Activated T-helper 17 cell treated with anti-CD3 and anti-CD28 coated beads, Interleukin-2, amount 50 U/mL, for 72 hours (primary cell): ENCODE measurements at places on chromosomes 6 and 20. TPM values are rescaled to one million over a fixed set of nuclear protein-coding genes. Genes with fewer than 3 reads are reported as not detected.

ANKRD66 gene
- not detected for total RNA-seq

- ATAC-seq: peak; percentile 18
These were observed 6.4 kb downstream of the FGD2 start for GRCh38 chr6:37011656-37012378.

NECAB3 gene
- 26.5 TPM for total RNA-seq

FERMT1 gene
- 0.48 TPM for total RNA-seq

DNA sequence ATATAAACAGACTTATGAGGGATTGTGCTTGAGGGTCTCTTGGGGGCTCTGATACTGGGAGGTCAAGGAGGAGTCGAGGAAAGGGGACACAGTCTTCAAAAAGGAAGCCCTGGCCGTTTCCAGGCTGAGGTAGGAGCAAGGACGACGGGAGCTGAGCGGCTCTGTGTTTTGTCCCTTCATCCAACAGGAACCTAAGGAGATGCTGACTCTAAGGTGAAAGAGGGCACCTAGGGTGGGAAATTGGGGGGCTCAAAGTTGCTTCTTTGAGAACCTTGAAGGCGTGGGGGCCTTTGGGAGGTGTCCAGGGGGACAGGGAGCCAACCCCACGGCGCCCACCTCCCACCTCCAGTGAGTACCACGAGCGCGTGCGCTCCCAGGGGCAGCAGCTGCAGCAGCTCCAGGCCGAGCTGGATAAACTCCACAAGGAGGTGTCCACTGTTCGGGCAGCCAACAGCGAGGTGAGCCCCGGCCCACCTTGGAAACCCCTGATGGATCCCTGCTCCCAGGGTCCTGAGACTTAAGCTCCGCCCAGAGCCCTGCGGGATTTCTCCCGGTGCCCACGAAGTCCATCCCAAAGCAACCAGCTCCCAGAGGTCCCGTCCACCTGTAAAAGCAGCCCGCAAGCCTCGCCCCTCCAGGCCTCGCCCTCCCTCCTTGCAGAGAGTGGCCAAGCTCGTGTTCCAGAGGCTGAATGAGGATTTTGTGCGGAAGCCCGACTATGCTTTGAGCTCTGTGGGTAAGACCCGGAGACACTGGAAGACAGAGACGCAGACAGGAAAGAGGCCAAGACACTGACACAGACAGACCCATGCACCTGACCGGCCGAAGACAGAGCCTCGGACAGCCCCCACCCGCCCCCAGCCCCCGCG is 2.9 kb downstream of the SPAG4 start:
- ATAC-seq: no peak

DNA sequence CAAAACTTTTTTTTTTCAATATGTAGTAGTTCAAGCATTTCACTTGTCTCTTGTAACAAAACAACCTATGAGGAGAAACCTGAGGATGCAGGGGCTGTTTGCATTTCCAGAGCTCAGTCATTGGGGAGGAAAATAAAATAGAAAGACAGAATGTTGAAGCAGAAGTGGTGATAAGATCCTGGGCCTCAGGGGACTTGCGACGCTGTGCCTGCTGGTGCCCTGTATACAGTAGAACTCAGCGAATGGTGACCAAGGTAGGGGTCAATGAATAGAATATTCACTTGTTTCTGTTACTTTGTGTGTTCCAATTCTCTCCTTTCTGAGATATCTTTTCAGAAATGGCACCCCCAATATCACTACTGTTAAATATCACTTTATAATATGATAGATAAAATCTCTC is 271.6 kb downstream of the FARS2 start:
- no peak for ATAC-seq

DUSP15 gene
- total RNA-seq: not detected

DNA sequence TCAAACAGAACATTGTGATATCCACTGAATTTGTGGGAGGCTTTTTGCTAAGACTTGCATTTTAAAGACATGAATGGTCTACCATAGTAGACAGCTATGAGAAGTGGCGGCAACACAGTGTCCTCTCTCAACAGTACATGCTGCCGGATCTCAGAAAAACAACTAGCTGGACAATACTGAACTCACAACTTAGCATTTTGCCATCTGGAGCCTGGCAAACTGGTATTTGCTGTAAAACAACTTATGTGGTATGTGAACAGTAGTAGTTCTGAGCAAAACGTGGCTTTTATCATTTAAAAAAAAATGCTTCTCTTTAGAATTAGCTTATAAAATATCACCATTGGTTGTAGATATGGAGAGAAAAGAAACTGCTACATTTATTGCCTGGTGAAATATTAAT is 3.3 kb upstream of the PXDC1 start:
- ATAC-seq: no peak

DNA sequence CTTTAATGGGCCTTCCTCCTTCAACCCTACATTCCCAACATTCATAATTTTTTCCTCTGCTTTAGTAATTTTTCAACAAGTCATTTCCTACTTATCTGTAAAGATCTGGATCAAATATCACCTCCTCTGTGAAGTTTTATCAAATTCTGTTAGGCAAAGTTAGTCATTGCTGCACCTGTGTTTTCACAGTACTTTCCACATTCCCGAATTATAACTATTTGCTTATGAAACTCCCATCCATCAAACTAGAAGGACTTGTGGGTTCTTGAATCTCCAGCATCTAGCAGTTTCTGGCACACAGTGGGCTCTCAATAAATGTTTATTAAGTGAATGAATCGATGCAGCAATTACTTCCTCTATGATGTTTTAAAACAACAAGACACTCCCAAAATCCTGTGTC is 257.6 kb downstream of the HDGFL1 start:
- ATAC-seq: no peak

DNA sequence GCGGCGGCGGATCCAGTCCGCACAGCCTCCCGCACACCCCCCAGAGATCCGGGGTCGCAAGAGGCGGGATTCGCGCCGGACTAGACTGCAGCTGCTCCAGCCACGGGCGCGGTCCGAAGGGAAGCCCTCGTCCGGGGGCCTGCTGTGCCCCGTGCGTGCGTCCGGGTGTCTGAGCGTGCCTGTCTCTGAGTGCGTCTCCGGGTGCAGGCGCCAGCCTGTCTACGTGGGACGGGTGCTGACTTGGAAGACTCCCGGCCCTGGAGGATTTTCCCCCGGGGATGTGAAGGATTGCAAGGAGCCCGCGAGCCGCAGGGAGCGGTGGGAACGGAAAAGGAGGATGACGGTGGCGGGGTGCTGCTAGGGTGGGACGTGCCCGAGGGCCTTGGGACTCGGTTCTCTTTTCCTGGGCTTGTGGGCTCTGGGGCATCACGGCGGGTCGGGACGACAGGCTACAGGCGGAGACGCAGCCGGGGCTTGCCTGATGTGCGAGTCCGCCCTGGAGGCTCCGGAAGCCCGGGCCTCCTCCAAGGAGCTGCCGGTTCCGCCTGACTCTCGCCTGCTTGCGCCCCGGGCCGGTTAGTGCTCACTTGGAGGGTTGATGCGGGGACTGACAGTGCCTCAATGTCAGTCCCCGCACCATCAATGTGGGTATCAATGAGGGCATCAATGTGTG is 5.7 kb downstream of the MAFB start:
- no peak for ATAC-seq

- no peak for ATAC-seq
These were observed 347.6 kb upstream of the MMS22L start for GRCh38 chr6:97630604-97631003.

GRCh38 chr6:151324488-151324825 is 66.9 kb downstream of the ZBTB2 start:
- ATAC-seq: no peak

SESN1 gene
- total RNA-seq: 23.0 TPM

GRCh38 chr20:32523613-32524213 is 61.4 kb downstream of the NOL4L start:
- ATAC-seq: no peak

MOG gene
- total RNA-seq: not detected

GRCh38 chr20:32626859-32627636 is 41.9 kb upstream of the NOL4L start:
- ATAC-seq: no peak

DNA sequence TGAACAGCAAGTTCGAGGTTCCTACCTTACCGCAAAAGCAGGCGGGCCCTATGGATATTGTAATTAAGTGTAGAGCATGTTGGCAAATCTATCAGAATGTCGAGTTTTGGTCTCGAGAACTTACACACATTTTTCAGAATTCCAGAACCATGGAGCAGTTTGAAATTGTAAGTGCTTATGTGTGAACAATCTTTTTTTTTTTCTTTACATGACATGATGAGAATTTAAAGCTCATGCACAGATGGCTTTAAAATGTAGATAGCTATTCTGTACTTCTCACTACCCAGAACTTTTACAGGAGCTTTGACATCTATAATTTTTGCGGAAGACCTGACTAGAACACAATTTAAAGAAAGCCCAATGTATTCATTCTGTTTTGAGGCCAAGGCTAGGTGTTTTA is 117.8 kb upstream of the RSPO3 start:
- no peak for ATAC-seq

ESR1 gene
- total RNA-seq: 0.50 TPM

IL17A gene
- 141 TPM for total RNA-seq

GRCh38 chr6:169169375-169169774 is 84.3 kb downstream of the THBS2 start:
- ATAC-seq: no peak

GRCh38 chr20:58297394-58297793 is 12.1 kb upstream of the RAB22A start:
- no peak for ATAC-seq

DNA sequence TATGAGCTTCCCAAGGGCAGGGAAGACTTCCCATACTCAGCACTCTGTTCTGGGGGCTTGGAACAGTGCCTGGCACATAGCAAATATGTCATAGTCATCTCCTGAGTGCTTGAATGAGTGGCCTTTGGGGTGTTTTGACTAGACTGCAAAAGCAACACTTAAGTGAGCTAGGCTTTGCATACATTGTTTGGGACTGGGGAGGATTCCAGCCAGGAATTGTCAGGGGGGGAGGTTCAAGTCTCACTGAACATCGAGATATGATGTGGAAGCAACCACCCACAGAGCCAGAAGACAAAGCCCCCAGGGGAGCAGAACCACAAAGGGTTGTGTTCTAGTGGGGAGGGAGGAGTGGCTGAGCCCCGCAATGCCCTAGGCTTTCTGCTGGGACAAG is 98.4 kb downstream of the SYCP2 start:
- ATAC-seq: no peak

DNA sequence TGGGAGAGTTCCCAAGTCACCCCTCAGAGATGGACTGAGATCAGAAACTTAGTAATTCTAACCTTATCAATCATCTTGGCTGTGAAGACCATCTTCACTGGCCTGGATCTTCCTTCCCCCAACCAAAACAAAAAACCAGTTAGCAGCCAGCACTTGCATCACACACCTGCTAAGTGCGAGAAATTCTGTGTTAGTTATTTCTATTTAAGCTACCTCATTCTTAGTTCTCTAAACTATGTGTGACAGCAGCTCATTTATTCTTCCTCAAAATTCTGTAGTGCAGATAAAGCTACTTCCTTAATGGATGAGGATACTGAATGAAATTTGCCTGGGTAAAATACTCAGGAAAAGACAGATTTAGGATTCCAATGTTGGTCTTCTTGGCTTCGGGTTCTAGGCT is 18.2 kb upstream of the TAGAP start:
- peak; percentile 4 for ATAC-seq

- ATAC-seq: no peak
These were observed 214.5 kb upstream of the TENT5A start for GRCh38 chr6:81966968-81967367.

DNA sequence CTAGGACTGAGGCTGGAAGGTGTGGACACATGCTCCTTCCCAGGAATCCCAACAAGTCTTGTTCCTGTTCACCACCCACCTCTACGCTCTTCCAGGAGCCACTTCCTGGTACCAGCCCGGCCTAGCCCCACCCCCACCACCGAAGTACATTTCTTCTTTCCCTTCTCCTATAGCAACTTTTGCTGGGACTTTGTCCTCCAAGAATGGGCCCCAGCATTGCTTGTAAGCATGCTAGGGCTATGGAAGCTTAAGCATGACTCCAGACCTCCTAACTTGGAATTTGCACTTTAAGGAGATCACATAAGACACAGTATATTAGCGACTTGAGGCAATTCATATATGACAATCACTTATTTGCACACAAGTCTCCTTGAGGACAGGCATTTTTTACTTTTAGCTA is 462.0 kb upstream of the ARID1B start:
- no peak for ATAC-seq

DNA sequence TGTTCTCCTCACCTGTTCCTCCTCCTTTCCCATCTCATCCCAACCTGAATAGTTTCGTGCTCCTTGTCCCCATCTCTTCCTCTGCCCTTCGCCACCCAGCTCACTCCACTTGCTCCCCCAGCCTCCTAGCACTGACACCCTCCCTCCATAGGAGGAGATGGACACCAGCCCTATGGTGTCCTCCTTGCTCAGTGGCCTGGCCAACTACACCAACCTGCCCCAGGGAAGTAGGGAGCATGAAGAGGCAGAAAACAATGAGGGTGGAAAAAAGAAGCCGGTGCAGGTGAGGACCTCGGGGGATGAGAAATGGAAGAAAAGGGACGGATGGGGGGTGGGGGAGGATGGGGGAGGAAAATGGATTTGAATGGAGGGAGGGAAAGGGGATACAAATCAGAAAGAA is 6.2 kb downstream of the SLC12A5 start:
- no peak for ATAC-seq

- ATAC-seq: no peak
These were observed 581.1 kb upstream of the CITED2 start for GRCh38 chr6:139955366-139956155.

- ATAC-seq: peak; percentile 79
These were observed 19.4 kb upstream of the MRGBP start for GRCh38 chr20:62776692-62777527.
